ENCODE measurements at places on chromosomes 11 and 22.

- no peak for DNase-seq
These were observed 73.8 kb upstream of the ARFGAP3 start for GRCh38 chr22:42930810-42931420.

DNA sequence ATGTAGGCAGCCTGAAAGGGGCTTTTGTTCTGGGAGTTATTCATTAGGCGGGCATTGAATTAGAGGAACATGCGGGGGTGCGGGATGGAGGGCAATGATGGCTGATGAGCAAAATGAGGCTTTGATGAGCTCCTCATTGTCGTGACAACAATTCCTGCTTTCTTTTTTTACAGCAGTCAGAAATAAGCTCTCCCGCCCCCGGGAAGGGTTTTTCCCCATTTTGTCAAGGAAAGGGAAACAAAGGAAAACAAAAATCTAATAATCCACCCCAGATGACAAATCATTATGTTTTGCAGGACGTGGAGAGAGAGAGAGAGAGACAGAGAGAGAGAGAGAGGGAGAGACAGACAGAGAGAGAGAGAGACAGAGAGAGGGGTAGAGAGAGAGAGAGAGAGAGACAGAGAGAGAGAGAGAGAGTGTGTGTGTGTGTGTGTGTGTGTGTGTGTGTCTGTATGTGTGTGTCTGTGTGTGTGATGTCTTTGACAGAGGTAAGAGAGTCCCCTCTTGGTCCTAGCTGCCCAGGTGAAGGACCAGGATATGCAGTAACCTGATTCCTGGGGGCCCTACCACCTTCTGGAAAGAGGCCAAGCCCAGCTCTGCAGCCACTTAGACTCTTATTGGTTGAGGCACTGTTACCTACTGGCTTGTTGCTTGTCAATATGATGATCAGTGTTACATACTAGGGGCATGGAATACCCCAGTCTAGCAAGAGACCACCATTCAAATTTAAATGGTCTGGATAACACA, 46.7 kb upstream of the PARVA start:
- DNase-seq = peak; percentile 95

DNA sequence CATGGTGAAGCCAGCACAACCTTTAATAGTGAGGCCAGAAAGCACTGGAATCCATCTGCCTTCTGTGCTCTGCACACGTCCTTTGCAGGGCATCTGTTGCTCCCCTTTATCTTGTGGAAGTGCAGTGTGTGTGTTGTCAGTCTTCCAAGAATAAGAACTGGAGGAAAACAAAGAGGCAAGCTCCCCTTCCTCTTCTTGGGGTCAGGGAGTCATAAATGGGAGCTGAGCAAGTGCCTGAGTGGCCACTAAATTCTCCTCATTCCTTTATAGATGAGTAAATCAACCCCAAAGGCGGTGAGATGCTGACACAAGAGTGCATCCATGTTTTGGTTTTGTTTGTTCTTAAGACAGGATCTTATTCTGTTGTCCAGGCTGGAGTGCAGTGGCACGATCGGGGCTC, 38.3 kb downstream of the WT1 start:
- DNase-seq = no peak

- DNase-seq = no peak
These were observed 27.8 kb upstream of the PPARA start for GRCh38 chr22:46122511-46122971.

DNA sequence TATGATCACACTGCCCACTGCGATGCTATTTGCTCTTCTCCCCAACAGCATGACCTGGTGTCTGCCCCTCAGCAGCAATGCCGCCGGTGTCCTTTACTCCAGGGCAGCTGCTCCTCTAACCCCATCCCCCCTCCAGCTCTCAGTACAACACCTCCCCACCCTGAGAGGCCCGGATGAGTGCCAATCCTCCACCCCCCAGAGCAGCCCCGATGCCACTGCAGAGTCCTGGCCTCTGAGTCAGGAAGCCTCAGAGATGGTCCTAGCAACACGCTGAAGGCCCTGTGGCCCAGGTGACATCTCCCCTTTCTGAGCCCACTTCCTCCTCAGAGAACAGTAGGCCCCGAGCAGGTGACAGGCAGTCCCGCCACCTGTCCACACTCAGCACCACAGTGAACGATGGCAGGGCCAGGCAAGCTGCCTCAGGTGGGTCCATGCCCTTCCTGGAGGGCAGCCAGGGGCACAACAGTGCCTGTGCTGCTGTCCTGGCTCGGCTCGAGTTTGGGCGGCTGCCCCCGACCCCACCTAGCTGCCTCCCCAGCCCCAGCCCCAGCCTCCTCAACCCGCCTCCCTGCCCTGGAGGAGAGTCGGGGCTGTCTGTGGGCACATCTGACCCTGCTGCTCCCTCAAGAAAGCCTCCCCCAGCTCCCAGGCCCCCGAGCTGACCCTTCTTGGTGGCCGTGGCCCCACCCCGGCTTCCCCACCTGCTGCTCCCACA, 3.9 kb upstream of the NDUFS8 start:
- no peak for DNase-seq

DNA sequence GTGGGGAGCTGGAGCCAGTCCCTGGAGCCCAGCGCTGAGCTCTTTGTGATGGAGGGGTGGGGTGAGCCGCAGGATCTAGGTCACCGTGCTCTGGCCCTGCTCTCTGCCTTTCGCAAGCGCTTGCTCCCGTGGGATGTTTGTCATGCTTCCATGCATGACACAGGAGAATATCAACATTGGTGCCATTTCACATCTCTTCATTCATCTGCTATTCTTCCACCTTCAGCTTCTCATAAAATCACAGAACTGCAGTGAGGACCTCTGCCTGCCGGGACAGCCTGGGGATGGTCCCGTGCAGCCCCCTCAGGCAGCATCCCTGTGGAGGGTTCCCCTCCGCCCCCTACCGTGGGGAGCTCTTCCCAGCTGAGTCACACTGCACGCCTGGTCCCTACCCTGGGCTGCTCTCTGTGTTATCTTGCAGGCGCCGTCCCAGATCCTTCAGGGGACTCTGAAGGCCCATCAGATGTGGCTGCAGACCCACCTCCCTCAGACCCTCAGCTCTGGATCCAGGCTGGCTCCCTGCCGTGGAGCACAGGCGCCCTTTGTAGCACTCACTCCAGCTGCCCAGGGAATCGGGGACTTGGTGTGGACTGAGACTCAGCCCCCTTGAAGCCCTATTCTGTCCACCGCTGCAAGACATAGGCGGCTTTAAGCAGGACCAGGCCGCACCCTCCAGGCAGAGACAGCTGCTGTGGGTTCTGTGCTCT, 5.1 kb upstream of the SEPTIN5 start:
- DNase-seq = no peak

Measured in globus pallidus (tissue), 1 donor.